ENCODE measurements at places on chromosomes 2 and 18.

DNA sequence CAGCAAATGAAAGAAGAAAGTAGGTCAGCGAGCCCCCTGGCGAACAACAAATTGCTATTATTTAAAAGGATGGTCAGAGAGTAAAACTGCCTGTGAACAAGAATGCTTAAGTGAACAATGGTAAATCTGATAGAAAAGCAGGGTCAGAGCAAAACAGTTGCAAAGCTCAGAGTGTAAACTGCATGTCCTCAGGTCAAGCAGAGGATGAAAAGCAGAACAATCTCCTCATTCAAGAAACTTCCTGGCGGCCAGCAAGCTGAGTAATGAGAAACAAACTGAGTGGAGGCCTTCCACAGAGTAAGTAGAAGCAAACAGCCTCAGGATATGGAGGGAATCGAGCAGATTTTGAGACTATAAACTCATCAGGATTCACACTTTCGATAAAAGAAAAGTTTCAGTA is 117.9 kb downstream of the PPP1R1C start:
- no peak for DNase-seq

DNA sequence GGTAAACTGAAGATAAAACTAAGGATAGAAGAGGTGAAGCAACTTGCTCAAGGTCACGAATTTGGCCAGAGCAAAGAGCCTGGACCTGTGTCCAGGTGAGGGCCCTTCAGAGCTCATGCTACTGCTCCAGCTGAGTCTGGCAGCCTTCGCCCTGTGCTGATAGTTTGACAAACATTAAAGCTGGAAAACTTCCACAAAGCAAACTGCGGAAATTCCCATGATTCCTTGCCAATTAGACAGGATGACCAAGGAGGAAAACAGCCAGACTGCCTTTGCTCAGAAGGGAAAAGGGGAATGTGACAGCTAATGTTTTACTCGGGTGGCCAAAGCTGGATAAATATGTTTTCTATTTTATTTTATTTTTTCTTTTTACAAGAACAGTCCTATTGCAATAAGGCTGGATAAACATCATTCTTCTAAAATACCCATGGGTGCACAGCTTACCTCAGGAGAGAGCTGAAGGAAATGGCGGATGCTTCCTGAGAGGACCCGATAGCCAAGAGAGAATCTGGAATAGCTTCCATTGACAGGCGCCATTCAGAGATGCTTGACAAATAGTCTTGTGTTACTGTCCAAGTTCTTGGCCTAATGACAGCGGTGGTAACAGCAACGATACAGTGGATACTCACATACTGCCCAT is 5.3 kb upstream of the CTAGE1 start:
- DNase-seq = no peak

DNA sequence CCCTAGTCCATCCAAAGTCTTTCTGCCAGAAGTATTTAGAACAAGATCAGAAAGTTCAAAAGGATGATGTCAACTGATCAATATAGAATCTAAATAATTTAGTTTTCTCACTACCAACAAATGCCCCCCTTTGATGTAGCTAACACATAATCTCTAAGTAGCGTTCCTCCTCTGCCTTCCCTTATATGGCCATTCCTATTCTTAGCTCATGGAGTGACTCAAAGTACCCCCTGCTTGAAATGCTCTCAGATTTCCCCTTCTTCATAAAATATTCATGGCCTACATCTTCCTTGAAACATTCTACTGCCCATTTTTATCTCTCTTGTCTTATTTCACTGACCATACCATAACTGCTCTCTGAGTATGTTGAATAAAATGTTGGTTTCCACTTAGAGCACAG is 151.5 kb downstream of the UPP2 start:
- DNase-seq = no peak

GRCh38 chr2:38387887-38388286 is 10.8 kb upstream of the ATL2 start:
- no peak for DNase-seq
